ENCODE measurements at places on chromosomes 2 and 18.

GRCh38 chr2:79935771-79936657, 368.5 kb downstream of the LRRTM1 start:
- DNase-seq: no peak

GRCh38 chr2:187842978-187843847, 289.0 kb upstream of the TFPI start:
- no peak for DNase-seq

DNA sequence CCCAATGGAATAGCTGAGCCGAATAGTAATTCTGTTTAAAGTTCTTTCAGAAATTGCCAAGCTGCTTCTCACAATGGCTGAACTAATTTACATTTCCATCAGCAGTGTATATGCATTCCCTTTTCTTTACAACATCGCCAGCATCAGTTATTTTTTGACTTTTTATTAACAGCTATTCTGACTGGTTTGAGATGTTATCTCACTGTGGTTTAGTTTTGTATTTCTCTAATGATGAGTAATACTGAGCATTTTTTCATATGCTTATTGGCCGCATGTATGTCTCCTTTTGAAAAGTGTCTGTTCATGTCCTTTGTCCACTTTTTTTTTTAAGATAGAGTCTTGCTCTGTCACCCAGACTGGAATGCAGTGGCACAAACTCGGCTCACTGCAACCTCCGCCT, 100.7 kb downstream of the C2orf74 start:
- no peak for DNase-seq

GRCh38 chr2:88639865-88640264, 12.6 kb upstream of the EIF2AK3 start:
- no peak for DNase-seq

DNA sequence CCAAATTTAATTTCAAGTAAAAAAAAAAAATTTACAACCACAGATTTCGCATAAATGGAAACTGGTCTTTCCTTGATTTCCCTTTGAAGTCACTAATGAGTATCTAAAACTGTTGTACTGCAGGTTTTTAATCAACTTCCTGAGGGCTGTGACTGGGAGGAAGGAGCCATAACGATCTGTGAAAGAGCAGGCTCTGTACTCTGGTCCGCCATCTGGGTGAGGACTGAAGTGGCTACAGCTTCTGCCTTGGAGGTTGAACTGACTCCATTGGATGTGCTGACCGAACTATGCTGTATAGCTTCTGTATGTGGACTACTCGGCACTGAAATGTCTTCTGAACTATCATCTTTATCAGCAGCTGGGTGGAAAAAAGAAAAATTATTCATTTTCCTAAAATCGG, 69.3 kb upstream of the CHN1 start:
- no peak for DNase-seq

- no peak for DNase-seq
Measured at GRCh38 chr2:217846321-217846743, 156.5 kb downstream of the TNS1 start.

DNA sequence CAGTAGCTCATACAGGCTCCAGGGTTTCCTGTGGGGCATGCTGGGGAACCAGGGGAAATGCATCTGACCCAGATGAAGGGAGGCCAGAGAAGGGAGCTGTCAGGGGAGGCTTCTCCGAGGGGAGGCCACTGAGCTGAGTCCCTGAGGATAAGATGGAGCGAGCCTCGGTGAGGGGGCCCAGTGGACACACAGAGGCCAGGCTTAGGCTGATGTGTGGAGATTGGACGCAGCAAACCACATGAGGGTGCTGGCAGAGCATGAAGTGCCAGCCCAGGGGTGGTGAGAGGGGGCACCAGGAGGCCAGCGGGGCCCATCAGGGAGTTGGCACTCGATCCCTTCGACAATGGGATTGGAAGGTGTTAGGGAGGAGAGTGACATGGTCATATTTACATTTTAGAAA, 235.0 kb downstream of the KLHL29 start:
- no peak for DNase-seq

DNA sequence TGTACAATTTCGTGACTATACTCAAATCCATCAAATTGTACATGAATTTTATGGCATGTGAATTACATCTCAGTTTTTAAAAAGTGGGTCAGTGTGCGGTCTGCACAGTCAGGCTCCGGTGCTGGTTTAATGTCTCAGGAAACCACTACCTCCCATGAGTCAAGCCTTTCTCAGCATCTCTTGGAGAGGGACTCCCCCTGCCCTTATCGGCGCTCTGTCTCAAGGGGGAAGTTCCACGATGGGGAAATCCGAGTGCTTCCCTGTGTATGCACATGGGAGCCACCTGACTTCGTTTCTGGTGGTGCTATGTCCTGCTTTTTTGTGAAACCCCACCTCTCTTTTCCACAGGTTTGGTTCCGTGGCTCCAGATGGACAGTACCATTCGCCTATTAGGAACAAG, 72.5 kb downstream of the ACOXL start:
- DNase-seq: peak; percentile 63

- peak; percentile 28 for DNase-seq
Measured at GRCh38 chr2:134305109-134305491, 51.2 kb downstream of the MGAT5 start.

GRCh38 chr2:145245268-145245870, 725.5 kb upstream of the ZEB2 start:
- DNase-seq: no peak

DNA sequence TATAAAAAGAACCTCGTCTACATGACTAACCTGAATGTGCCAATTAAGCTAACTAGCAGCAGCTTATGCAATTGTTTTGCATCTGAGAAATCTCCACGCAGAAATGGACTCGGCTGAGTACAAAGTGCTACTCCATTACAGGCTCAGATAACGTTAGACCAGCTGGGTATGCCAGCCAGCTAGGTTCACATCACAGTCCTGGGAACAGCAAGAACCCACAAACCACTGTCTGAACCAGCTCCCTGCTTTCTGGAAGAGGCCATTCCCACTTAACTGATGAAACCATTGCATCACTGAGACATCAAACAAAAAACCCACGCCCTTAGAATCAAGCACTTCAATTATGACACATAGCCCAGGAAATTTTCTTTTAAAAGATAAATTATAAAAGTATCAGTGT, 202.7 kb downstream of the CYRIA start:
- no peak for DNase-seq

DNA sequence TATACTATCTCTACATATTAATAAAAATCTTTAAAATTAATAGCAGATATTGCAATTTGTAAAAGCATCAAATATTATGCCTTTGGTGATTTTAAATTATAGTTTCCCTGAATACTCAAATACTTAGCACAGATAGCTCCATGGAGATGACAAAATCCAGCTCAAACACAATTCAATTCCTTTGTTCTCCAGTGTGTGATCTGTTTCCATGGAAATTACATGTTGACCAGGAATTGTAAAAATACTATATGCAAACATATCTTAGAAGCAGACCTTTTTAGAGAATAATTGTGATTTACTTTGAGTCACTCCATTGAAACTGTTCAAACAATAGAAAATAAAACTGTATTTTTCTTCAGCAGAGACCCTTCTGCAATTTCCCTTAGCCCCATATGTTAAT, 68.3 kb downstream of the FAM161A start:
- DNase-seq: no peak

DNA sequence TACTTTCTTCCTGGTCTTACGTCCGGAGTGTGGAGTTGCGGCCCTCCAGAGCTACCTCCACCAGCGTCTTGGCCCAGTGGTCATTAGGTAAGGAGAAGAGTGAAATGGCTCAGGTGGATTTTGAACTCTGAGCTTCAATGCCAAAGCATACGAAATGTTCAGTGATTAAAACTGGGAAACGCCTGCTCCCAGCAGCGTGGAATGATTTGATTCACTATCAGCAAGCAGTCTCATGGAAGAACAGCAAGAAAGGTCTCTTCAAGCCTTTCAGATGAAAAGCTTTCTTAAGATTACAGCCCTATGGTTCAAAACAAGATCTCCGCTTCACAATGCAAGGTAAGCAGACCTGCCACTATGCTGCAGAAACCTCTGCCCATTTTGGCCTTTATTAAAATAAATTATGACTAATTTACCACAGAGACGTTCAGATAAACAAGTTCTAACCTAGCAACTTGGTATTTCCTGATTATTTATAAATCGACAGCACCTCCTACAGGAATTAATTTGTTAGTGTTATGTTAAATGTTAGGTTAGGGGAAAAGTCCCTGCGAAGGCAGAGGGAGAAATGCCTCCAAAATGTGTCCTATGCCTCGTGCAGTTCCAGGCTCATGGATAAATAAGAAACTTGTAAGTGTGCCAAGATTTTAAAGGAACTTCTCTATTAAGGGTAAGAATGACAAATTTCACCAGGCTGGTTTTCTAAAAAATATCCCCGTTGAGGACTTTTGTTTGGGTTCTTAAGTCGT, 10.1 kb downstream of the SP9 start:
- DNase-seq: no peak

- no peak for DNase-seq
Measured at GRCh38 chr18:8097399-8097798, 511.8 kb upstream of the RAB12 start.

- no peak for DNase-seq
Measured at GRCh38 chr18:28178720-28179119, 1.8 kb upstream of the CDH2 start.

GRCh38 chr2:99960790-99961189, 181.6 kb downstream of the AFF3 start:
- no peak for DNase-seq

GRCh38 chr18:57122936-57123510, 23.9 kb upstream of the BOD1L2 start:
- no peak for DNase-seq

- DNase-seq: no peak
Measured at GRCh38 chr2:127558911-127559310, 23.4 kb downstream of the MYO7B start.

- no peak for DNase-seq
Measured at GRCh38 chr2:136389809-136390208, 271.9 kb upstream of the CXCR4 start.

- no peak for DNase-seq
Measured at GRCh38 chr2:44191739-44192138, 23.1 kb downstream of the PPM1B start.

GRCh38 chr2:104434966-104435365, 418.9 kb upstream of the POU3F3 start:
- no peak for DNase-seq
